Cerebellar nuclear complex (tissue), 1 donor: ENCODE measurements at places on chromosomes 12 and 14.

DNA sequence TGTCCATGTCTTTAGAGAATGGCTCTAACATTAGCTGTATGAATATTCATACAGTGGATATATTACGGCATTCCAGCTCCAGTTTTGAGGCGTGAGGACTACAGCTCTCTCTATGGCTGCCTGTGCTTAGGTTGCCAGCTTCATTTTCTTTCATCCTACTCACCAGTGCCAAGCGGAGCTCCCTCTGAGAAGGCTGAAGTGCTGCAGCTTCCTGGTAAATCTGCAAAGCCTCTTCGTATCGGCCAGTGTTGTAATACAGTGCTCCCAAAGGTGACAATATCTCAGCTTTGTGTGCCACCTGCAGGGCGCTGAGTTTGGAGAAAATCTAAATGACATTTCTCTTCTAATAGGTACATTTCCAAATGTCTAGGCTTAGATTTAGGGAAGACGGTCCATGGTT lies 19.8 kb upstream of the OVCH1 start:
- DNase-seq, result no peak

GRCh38 chr14:77128414-77128891 lies 13.1 kb downstream of the ZDHHC22 start:
- no peak for DNase-seq

DNA sequence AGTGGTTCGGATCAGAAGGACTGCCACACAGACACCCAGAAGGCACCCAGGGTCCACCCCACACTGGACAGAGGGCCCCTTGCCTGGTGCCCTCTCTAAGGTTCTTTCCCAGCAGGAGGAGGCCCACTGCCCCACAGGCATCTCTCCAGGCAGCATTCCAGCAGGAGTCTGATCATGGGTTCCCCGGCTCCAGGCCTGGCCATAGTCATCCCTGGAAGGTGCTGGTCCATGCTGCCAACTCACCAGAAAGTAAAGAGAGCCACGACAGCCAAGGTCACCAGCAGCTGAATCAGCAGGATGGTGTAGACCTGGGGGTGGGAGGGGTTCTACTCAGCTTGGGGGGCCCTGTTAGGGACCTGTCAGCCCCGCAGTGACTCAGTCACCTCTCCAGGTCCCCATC lies 6.4 kb downstream of the FAIM2 start:
- DNase-seq, result no peak

DNA sequence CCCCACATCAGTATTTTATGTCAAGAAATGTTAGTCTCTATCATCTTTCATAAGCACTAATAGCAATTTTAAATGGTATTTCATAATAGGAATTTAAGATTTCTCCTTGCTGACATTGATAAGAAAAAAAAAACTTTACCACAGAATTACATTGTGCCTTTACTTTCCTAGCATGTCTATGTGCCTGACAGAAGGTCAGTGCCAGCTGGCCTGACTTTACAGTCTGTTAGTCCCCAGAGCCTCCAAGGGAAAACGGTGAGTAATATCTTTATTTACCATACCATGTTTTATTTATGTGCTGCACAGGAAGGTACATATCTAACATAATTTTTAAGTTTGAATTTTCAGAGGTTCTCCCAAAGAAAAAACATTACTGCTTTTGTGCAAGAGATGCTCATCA lies 152.0 kb upstream of the AEBP2 start:
- DNase-seq, result no peak

- no peak for DNase-seq
These were observed 66.0 kb downstream of the DENND5B start for GRCh38 chr12:31524791-31525495.
